Urinary bladder (tissue), 4 donors: ENCODE measurements at places on chromosomes 4 and X. TPM values are rescaled to one million over a fixed set of nuclear protein-coding genes. Genes with fewer than 3 reads are reported as not detected.

FRMPD3 gene
- total RNA-seq: 0.53 TPM

FMR1NB gene
- not detected for total RNA-seq

PQBP1 gene
- 13.9 TPM for total RNA-seq

BMPR1B gene
- 1.7 TPM for total RNA-seq

PRDM8 gene
- 7.5 TPM for total RNA-seq

COL4A6 gene
- total RNA-seq: 39.0 TPM

HDX gene
- 15.9 TPM for total RNA-seq

EVC gene
- 27.2 TPM for total RNA-seq

KLHL4 gene
- total RNA-seq: 23.8 TPM

RASL11B gene
- total RNA-seq: 8.7 TPM
